ENCODE measurements at places on chromosomes 7 and 10. TPM values are rescaled to one million over a fixed set of nuclear protein-coding genes. Genes with fewer than 3 reads are reported as not detected.

CHRM2 gene
- total RNA-seq = 0.18 TPM

MYO1G gene
- total RNA-seq = 0.58 TPM

ZNF503 gene
- total RNA-seq = 3.6 TPM

ZNF467 gene
- 3.0 TPM for total RNA-seq

OPN1SW gene
- not detected for total RNA-seq

DNA sequence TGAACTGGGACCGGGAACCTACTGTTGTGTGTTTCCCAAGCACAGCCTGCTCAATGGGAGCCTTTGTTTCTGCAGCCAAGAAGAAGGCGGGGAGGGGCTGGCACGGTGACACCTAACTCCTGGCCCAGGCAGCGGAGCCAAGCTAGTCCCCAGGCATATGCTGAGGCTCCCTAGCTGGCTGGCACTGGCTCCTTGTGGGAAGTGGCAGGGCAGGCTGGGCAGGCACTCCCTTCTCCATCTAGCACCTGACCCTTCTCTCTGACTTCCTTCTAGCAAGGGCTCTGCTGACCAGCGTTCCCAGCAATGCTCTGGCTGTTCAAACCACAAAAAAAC, 325.0 kb downstream of the PLXNA4 start:
- peak; percentile 29 for DNase-seq

DNA sequence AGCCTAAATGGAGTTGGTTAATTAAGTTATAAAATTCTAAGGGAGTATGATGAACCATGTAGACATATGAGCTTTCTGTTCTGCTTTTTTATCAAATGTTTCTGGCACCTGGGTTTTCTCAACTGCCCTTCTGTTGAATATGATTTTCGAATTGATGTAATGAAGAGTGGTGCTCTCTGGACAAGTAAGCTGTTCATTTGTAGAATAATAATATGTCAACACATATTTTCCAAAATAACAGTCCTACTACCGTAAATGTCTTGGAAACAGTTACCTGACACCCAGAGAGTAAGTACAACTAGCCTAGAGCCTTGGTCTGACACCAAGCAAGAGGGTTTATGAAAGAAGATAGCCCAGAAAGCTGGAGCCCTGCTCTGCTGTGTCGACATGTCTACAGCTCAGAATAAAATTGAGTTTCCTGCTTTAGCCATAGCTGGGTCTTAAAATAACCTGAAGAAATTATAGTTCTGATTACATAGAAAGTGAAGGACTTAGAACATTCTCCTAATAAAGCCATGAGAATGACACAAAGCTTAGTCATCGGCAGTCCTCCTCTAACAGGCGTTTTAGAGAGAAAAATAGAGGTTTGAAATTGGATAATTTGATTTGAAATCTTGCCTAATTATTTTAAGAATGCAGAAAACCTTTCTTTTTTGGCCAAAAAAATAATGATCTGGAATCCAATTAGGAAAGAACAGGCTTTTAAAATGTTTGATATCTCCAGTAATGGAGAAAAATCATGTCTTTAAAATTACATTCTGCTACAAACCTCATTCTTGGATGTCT, 25.1 kb downstream of the HDAC9 start:
- peak; percentile 40 for DNase-seq

DNA sequence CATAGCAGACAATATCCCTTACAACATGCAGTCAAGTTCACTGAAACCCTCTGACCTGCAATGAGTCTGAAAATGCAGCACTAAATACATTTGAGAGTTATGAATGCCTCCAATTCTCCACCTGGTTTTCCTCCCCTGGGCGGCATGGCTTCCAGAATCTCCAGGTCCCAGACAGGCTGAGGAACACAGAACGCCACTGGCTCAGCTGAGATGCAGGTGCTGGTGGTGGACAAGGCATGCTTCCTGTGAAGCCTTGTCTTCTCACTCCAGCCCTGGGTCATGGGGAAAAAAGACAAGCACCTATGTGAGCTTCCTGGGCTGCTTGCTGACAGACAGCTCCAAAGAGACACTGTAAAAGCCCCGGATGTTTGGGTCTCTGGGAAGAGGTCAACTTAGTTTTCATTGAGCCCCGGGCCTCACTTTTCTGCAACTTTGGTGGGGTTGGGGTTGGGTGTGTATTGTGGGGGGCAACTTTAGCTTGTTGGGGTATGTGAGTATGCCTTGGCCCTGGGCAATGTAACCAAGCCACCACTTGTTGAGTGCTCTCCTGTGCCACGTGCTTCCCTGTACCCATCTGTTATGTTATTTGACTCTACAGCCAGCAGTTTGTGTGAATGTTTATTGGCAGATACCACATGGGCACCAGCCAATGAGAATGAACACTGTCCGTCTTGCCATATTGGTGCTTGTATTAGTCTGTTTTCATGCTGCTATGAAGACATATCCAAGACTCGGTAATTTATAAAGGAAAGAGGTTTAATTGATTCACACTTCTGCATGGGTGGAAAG, 127.8 kb downstream of the EMX2 start:
- no peak for DNase-seq

DNA sequence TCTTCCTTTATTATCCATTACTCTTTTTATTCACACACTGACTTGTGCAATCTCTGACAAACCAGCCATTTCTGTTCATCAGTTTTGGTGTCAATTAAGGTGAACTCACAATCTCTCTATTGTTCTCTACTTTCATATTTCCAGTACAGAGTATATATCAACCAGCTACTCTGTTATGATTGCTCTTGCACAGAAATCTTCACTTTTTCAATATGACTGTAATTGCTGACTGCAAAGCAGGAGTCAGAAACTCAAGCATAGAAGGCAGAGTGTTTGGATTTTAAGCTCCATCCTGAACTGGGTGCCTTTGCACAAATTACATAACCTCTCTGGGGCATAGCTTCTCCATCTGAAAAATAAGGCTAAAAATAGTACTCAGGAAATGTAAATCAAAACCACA, 1042.0 kb downstream of the GRM8 start:
- DNase-seq = no peak
